ENCODE measurements at places on chromosomes 12 and 14.

DNA sequence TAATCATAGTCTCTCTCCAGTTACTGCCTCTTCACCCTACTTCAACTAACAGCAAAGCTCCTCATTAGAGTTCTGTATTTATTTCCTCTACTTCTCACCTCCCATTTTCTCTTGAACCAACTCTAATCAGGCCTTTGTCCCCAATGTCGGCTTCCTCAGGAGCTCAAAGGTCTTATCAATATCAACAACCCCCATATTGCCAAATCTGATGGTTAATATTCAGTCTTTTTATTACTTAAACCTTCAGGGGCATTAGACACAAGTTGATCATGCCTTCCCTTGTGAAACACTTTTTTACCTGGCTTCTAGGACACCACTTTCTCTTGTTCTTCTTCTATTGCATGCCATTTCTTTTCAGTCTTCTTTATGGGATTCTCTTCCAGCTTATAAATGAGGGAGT, 509.0 kb downstream of the NELL2 start:
- no peak for DNase-seq

DNA sequence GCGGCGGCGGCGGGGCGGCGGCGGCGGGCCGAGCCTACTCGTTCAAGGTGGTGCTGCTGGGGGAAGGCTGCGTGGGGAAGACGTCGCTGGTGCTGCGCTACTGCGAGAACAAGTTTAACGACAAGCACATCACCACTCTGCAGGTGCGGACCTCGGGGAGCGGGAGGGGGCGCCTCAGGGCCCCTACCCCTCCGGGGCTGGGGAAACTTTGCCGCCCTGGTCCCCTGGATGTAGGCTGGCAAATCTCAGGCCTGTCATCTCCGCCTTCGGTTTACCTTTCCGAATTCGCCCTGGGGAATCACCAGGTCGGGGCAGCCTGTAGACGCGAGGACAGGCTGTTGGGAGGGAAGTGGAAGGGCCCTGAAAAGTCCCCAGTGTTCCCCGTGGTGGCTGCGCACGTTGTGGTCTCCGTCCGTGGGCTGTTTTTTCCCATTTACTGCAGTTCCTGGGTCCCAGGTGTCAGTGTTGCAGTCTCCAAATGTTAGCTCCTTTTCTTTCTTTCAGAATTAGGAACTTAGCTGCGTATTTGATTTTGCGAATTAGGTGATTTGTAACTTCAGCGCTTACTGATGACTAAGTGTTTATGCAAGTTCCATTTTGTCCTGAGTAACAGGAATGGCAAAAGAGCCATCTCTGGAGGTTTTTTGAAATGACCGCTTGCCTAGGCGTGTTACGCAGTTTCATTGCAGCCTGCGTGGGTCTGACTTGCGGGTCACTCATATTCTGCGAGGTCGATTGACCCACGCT, 656 bp downstream of the RAB21 start:
- peak; percentile 60 for DNase-seq

GRCh38 chr12:113007166-113007565, 28.8 kb downstream of the OAS2 start:
- DNase-seq: peak; percentile 96

- no peak for DNase-seq
Measured at GRCh38 chr12:58465418-58465817, 454.9 kb downstream of the LRIG3 start.

- peak; percentile 51 for DNase-seq
Measured at GRCh38 chr12:95083938-95084337, 10.5 kb upstream of the NR2C1 start.

DNA sequence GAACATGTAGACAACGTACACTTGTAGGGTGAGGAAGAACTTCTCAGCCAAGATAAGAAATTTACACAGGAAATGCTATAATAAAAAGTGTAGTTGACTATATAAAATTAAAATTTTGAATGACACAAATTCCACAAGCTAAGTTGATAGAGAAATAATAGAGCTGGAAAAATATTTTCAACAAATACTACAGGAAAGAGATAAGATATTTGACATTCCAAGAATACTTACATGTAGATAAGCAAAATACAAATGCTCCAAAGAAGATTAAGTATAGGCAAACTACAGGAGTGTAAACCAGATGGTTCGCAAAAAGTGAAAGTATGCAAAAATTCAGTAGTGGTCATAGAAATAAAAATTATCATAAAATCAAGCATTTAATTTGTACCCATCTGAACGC, 49.2 kb upstream of the ANP32D start:
- no peak for DNase-seq

GRCh38 chr14:97071177-97071576, 274.0 kb downstream of the VRK1 start:
- no peak for DNase-seq

DNA sequence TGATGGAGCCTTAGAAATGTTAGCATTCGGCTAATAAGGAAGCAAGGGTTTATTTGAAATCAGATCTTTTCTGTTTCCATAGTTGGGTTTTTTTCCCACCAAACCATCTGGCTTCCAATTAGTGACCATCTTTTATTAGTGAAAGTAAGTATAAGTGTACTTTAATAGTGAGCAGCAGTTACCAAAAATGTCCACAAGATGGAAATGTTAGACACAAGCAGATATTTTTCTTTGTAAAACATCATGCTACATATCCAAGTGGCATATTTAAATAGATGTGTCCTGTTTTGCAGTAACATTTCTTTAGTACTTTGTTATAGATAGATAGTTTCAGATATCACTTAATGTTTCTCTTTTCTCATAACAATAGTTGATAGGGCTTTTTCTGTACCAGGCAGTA, 28.8 kb downstream of the YEATS4 start:
- DNase-seq: peak; percentile 70

DNA sequence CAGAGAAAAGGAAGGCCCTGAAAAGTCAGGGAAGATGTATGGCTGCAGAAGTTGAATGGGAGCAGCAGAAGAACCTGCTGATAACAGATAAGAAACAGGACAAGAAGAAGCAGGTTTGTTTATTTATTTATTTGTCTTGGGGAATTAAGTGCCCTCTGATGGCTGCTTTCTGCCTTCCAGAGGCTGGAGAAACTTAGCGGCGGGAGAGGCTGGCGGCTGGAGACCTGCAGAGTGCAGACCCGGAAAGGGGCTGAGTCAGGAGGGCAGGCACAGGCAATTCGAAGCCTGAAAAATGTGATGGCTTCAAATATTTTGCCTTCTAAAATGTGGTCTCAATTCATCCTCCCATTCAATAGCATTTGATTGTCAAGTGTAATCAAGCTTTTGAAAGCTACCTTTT, 168.2 kb upstream of the GZMB start:
- no peak for DNase-seq

DNA sequence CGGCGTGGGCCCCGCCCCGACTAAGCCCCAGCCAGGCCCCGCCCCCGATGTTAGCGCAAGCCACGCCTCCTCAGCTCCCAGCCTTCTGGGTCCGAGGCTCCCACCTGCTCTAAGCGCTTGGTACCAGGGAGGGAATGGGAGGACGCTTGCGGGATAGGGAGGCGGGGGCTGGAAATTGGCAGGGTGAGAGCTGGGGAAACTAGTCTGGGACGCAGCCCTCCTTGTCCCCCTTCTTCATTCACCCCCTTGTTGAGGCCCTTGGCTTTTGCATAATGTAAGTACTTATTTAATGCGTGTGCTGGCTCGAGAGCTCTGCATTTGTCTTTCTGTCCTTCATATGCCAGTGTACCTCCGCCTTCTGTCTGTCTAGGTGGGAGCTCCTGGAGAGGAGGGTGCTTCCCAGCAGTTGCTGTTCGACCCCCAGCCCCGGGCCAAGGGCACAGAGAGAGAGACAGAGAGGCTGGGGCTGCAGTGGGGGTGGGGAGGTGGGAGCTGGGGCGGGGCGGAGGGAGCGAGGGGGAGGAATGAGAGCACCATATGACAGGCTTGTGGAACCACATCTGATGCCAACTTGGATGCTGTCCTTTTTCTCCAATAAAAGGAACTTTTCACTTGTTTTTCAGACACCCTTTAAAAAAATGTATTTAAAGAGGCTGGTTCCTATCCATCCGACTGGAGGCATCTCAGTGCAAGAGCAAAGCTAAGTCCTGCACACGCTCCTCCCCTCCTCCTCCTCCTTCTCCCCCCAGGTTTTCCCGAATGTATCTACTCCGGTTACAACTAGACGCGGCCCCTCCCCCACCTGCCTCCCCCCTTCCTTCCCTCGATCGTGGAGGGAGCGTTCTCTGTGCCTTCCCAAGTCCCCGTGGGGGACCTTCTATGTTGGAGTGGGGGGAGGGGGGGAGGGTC, 25.6 kb upstream of the MAP1LC3B2 start:
- DNase-seq: peak; percentile 86

- DNase-seq: peak; percentile 68
Measured at GRCh38 chr12:81492131-81492720, 266.9 kb downstream of the PPFIA2 start.

GRCh38 chr14:104550861-104551728, 28.5 kb upstream of the C14orf180 start:
- no peak for DNase-seq

DNA sequence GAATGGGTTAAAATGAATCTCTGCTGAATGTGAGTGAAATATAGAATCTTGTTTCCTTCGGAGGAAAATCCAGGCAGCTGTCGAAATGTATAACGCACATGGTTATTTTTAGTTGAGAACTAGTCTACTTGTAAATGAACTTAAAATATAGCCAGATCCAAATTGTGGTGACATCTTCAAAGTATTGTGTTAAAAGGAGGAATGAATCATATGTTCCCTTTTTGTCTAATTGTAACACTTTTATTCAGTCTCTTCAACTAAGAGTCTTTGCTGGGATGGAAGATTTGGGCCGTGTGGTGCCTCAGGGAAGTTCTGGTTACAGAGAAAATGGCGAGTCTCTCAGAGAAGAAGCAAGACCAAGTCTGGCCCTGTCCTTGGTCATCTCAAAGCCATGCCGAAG, 82.5 kb downstream of the SLC4A8 start:
- no peak for DNase-seq

DNA sequence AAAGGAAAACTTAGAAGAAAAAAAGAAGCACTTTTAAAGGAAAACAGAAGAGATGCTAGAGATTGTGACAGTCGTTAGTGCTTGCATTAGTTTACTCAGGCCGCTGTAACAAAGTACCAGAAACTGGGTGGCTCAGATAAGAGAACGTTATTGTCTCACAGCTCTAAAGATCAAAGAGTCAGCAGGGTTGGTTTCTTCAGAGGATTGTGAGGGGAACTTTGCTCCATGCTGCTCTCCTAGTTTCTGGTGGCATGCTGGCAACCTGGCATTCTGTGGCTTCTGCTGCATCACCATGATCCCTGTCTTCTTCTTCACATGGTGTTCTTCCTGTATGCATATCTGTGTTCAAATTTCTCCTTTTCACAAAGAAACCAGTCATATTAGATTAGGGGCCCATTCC, 119.4 kb upstream of the PLEKHA5 start:
- DNase-seq: no peak

DNA sequence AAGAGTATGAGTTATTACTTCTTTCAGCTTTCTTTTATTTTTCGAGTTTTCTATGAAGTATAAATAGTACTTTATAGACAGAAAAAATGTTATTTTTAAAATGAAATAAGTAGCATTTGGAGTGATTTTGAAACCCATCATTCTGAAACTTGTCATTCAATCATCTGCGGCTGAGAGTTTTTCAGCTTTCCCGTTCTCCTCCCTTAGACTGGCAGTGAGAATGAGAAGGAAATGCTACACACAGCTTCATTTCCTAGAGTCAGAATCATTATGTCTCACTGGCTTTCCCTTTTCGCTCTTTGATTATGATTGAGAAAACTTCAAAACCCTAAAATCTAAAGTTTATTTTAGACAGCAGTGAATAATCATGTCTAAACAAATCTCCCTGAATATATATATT, 33.7 kb upstream of the GNPNAT1 start:
- no peak for DNase-seq

GRCh38 chr12:8609061-8609570, 3.5 kb downstream of the AICDA start:
- DNase-seq: peak; percentile 69

GRCh38 chr14:57492859-57493258, 798 bp downstream of the CCDC198 start:
- DNase-seq: peak; percentile 76

DNA sequence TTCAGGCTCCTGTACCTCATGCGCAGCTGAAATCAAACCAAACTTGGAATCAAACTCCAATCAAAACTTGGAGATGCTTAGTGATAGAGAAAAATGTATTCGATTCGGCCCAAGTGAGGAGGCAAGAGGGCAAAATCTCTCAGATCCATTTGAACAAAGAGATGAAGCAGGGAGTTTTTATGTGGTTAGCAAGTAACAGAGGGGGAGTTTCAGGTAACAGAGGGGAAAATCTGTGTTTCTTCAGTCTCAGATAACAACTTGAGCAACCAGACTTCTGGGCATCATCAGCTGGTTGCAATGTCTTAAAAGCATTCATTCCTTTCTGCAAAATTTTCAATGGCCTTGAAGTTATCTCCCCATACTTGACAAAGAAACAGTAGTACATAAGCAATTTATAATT, 245.1 kb upstream of the AVPR1A start:
- no peak for DNase-seq

DNA sequence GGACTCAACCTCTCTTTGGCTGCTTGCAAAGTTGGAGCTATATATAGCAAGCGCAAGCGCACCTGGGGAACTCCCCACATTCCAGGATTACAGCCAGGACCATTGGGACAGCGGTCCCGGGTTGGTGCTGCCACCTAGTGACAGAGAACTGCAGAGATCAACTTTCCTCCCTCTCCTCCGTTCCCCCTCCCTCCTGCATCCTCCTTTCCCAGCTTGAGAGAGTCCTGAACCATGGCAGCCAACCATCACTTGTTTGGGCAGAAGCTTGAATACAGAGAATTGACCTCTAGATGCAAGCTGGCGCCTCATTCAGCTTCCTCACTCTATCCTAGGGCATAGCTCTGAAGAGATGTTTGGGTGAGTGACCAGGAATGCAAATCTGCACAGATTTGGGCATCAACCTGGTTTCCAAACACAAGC, 17.4 kb upstream of the FLVCR2 start:
- peak; percentile 88 for DNase-seq

- peak; percentile 81 for DNase-seq
Measured at GRCh38 chr12:67034110-67034879, 234.9 kb upstream of the CAND1 start.

DNA sequence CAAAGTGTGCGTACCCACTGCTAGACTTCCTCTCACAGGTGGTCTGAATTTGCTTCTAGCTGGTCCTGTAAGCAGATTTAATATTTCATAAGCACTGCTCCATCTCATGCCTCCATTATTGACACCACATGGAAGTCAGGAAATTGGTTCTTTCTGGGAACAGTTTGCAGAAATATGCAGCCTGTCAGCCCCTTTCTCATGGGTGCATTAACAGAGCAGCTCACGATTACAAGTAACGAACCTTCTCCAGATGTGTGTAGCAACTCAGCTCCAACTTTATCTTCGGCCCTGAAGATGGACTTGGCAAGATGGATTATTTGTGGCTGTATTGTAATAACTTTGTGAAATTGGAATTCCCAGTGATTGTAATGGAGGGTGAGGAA, 214.5 kb upstream of the DDHD1 start:
- DNase-seq: no peak

GRCh38 chr14:70981000-70981952, 74.0 kb downstream of the PCNX1 start:
- DNase-seq: no peak

- no peak for DNase-seq
Measured at GRCh38 chr12:87931812-87932211, 97.4 kb downstream of the C12orf50 start.

- peak; percentile 73 for DNase-seq
Measured at GRCh38 chr12:93050026-93050747, 121.1 kb upstream of the EEA1 start.
